Effector memory CD8-positive, alpha-beta T cell (primary cell): ENCODE measurements at places on chromosomes 2 and 18.

DNA sequence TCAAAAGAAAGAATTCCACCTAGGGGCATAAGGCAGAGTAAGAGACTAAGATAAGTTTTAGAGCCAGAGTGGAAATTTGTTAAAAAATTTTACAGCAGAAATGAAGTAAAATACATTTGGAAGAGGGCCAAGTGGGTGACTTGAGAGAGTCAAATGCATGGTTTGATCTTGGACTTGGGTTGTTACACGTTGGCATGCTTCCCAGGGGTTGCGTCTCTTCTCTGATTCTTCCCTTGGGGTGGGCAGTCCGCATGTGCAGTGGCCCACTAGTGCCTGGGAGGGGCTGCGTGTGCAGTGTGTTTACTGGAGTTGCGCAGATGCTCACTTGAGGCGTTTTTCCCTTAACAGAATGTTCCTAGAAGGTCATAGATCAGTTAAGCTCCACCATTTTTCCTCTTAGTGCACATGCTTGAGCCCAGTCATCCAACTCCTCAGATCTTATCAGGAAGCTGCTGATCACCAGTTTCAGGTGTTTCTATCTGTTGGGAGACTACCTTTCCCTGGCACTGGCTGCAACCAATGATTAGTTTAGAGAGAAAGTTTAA is 13.1 kb downstream of the SEH1L start:
- H3K4me3 ChIP-seq, result no peak overlapping the region
- H3K27me3 ChIP-seq, result no peaks in the 10 kb centered on the region
- H3K4me1 ChIP-seq, result peaks cover 9% of the 10 kb centered on the region
- H3K36me3 ChIP-seq, result peaks cover 48% of the 10 kb centered on the region
- H3K27ac ChIP-seq, result no peak overlapping the region
- DNase-seq, result no peak

DNA sequence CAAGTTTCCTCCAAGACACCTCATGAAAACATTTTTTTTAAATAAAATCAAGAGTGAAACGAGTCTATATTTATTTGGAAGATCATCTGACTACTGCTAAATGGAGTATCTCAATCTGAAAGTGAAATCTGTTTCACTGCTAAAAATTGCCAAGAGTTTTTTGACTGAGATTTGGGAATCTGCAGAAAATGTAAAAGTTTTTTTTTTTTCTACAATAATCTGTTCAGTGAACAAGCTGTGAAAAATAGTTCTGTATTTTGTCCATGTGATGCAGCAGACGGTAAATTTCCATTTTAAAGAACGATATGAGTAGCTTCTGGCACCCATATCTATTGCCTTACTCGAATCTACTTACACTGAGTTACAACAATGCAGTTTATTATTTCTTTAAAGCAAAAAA is 519.7 kb downstream of the PLCL1 start:
- H3K27me3 ChIP-seq, result peaks cover 32% of the 10 kb centered on the region
- no peak overlapping the region for H3K4me3 ChIP-seq
- no peaks in the 10 kb centered on the region for H3K36me3 ChIP-seq
- H3K27ac ChIP-seq, result no peak overlapping the region

GRCh38 chr2:241315879-241316631 is at the start of gene SEPTIN2:
SEPTIN2 (plus strand) TSS chr2:241315925; CDS start chr2:241324233, 8,308 bp downstream.
- peak within 1 kb of the TSS; percentile 95 for H3K4me3 ChIP-seq
- peak within 1 kb of the TSS; percentile 99 for H3K27ac ChIP-seq
- no peaks in the 10 kb centered on the region for H3K27me3 ChIP-seq
- H3K4me1 ChIP-seq, result peaks cover 65% of the 10 kb centered on the region
- DNase-seq, result peak; percentile 82

- peak overlapping the region; percentile 88 for H3K27ac ChIP-seq
- DNase-seq, result peak; percentile 13
Measured at GRCh38 chr18:47931718-47932103, 1.3 kb upstream of the SMAD2 start.

- no peaks in the 10 kb centered on the region for H3K36me3 ChIP-seq
- no peaks in the 10 kb centered on the region for H3K27me3 ChIP-seq
- H3K4me3 ChIP-seq, result no peak overlapping the region
Measured at GRCh38 chr2:114406347-114406746, 36.1 kb upstream of the DPP10 start.

DNA sequence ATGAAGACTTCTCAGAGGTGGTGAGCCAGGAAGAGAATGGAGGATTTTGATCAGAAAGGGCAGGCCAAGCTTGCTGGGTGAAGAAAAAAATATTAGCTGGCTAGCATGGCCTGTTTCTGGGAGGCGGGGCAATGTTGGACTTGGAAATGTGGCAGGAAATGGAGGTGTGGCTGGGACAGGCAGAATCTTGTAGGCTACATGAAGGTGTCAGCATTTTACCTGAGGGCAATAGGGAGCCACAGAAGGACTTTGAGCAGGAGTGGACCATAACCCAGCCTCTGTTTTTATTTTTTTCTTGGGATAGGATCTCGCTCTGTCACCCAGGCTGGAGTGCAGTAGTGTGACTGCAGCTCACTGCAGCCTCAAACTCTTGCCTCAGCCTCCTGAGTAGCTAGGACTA is 31.7 kb downstream of the EMX1 start:
- H3K4me1 ChIP-seq, result peaks cover 10% of the 10 kb centered on the region
- DNase-seq, result no peak
- no peak overlapping the region for H3K4me3 ChIP-seq
- H3K27me3 ChIP-seq, result no peaks in the 10 kb centered on the region
- H3K36me3 ChIP-seq, result peaks cover 3% of the 10 kb centered on the region

DNA sequence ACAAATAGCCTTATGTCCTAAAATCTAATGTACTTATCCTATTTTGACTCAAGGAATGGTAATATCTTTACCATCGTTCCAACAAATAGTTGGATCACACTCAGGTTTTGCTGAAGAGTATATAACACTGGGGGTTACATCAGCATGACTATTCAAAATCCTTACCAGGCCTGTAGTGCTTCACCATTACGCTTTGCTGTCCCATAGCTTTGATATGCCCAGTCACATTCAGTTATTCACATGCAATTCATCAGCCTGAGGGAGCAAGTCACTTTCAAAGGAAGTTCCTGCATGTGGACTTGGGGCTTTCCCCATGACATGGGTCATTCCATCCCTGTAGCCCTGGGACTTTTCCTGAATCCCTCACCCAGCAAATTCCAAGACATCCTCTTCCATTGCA is 39.6 kb downstream of the FTCDNL1 start:
- no peaks in the 10 kb centered on the region for H3K36me3 ChIP-seq
- no peak overlapping the region for H3K4me3 ChIP-seq
- H3K27ac ChIP-seq, result no peak overlapping the region
- H3K4me1 ChIP-seq, result no peaks in the 10 kb centered on the region
- DNase-seq, result no peak

DNA sequence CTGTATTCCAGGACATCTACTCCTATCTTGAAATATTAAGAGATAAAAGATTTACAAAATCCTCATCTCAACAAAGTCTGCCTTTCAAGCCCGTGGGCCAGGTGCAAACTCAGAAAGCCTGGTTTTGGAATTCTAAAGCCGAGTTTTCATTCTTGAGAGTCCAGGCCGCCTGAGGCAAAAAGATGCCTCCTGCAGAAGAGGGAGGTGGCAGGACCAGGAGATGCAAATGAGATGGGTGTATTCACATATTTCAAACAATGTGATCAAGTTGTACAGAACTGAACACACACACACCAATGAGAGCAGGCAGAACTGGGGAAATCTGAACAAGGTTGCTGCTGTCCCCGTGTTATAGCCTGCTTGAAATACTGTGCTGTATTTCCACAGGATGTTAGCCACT is 7.7 kb upstream of the HS6ST1 start:
- DNase-seq, result no peak
- H3K4me3 ChIP-seq, result no peak overlapping the region
- peaks cover 12% of the 10 kb centered on the region for H3K27me3 ChIP-seq
- H3K36me3 ChIP-seq, result no peaks in the 10 kb centered on the region
- H3K27ac ChIP-seq, result no peak overlapping the region

GRCh38 chr2:185862657-185863398 is 124.2 kb downstream of the FSIP2 start:
- no peak overlapping the region for H3K27ac ChIP-seq
- no peak for DNase-seq
- H3K4me3 ChIP-seq, result no peak overlapping the region
- no peaks in the 10 kb centered on the region for H3K4me1 ChIP-seq
- H3K27me3 ChIP-seq, result no peaks in the 10 kb centered on the region
- no peaks in the 10 kb centered on the region for H3K36me3 ChIP-seq

GRCh38 chr2:11492720-11493119 is 26.8 kb upstream of the E2F6 start:
- H3K27me3 ChIP-seq, result peaks cover 43% of the 10 kb centered on the region
- no peak overlapping the region for H3K27ac ChIP-seq
- H3K4me3 ChIP-seq, result no peak overlapping the region
- DNase-seq, result no peak
- H3K4me1 ChIP-seq, result no peaks in the 10 kb centered on the region
- H3K36me3 ChIP-seq, result no peaks in the 10 kb centered on the region

DNA sequence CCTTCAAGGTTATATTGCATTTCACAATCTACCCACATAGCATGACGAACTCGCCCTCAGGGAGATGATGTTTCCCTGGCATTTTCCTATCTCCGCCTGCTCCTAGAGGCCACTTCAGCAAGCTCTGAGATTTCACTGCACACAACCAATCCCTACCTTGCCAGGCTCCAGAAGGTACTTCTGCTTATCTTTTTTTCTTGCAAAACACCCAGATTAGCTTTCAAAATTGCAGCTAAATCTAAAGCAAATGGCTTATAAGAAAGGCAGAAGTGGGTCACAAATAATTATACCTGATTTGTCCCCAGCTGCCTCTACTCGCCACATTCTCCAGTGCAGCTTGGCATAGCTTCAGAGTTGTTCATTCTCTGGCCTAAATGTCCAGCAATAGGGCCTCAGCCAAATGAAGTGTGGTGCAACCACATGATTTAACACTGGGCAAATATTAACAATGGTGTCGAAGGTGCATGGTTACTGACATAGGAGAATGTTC is 32.4 kb upstream of the MRPL19 start:
- H3K27me3 ChIP-seq, result peaks cover 62% of the 10 kb centered on the region
- no peaks in the 10 kb centered on the region for H3K4me1 ChIP-seq
- no peak overlapping the region for H3K27ac ChIP-seq
- no peak overlapping the region for H3K4me3 ChIP-seq
- DNase-seq, result no peak
- H3K36me3 ChIP-seq, result no peaks in the 10 kb centered on the region

- H3K4me3 ChIP-seq, result no peak overlapping the region
- no peaks in the 10 kb centered on the region for H3K27me3 ChIP-seq
- no peaks in the 10 kb centered on the region for H3K4me1 ChIP-seq
Measured at GRCh38 chr2:163552758-163553157, 183.1 kb downstream of the FIGN start.

- peak overlapping the region; percentile 85 for H3K4me3 ChIP-seq
- H3K27me3 ChIP-seq, result peaks cover 2% of the 10 kb centered on the region
- H3K36me3 ChIP-seq, result peaks cover 29% of the 10 kb centered on the region
- peaks cover 32% of the 10 kb centered on the region for H3K4me1 ChIP-seq
- peak; percentile 87 for DNase-seq
Measured at GRCh38 chr2:237673130-237674001, 46.0 kb downstream of the LRRFIP1 start.

GRCh38 chr2:54783349-54783748 is 59.9 kb downstream of the EML6 start:
- H3K4me1 ChIP-seq, result no peaks in the 10 kb centered on the region
- H3K27me3 ChIP-seq, result peaks cover 15% of the 10 kb centered on the region
- DNase-seq, result no peak
- no peak overlapping the region for H3K4me3 ChIP-seq

GRCh38 chr2:234536178-234536965 is 39.5 kb upstream of the ARL4C start:
- no peaks in the 10 kb centered on the region for H3K4me1 ChIP-seq
- peaks cover 33% of the 10 kb centered on the region for H3K27me3 ChIP-seq
- H3K36me3 ChIP-seq, result no peaks in the 10 kb centered on the region

DNA sequence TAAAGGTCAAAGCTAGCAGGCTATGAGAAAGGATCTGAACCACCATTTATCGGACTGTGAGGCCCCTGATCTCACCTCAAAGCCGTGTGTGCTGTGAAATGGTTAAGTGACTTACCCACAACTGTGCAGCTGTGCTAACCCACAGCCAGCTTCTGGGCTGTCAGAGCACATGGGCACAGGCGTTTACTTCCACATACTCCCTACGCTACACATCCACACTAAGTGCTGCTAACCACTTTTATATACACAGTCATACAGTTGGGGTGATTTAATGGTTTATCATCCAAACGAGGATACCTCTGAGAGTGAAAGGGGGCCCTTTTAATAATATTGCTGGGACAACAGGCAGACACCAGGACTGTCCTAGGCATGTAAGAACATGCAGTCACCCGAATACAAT is 37.3 kb downstream of the CYRIA start:
- no peak overlapping the region for H3K27ac ChIP-seq
- peaks cover 3% of the 10 kb centered on the region for H3K36me3 ChIP-seq
- no peaks in the 10 kb centered on the region for H3K27me3 ChIP-seq

DNA sequence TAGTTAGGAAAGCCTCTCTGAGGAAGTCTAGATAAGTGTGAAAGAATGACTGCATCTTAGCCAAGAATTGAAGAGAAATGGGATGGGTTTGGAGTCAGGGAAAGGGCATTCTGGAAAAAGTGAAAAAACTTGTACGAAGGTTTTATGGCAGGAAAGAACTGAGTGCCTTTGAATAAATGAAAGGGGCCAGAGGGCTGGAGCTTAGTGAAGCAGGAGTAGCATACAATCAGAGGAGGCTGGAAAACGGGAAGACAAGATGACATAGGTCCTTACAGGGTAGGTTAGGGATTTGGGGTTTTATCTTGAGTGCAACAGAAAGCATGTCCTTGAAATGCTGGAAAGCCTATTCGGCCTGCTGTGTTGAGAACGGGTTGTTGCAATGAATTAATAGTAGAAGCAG is 152.6 kb upstream of the RND3 start:
- no peak for DNase-seq
- H3K4me1 ChIP-seq, result no peaks in the 10 kb centered on the region
- no peak overlapping the region for H3K4me3 ChIP-seq
- no peaks in the 10 kb centered on the region for H3K27me3 ChIP-seq
- H3K27ac ChIP-seq, result no peak overlapping the region

- H3K4me3 ChIP-seq, result no peak overlapping the region
- H3K36me3 ChIP-seq, result no peaks in the 10 kb centered on the region
- no peak overlapping the region for H3K27ac ChIP-seq
Measured at GRCh38 chr2:45895241-45895861, 243.9 kb downstream of the PRKCE start.

- H3K27ac ChIP-seq, result no peak overlapping the region
- H3K4me1 ChIP-seq, result no peaks in the 10 kb centered on the region
- DNase-seq, result no peak
- H3K4me3 ChIP-seq, result no peak overlapping the region
Measured at GRCh38 chr18:55672574-55673361, 84.8 kb upstream of the TCF4 start.

GRCh38 chr2:152791979-152792378 is 73.6 kb downstream of the ARL6IP6 start:
- no peaks in the 10 kb centered on the region for H3K4me1 ChIP-seq
- no peak for DNase-seq

GRCh38 chr18:9612215-9612830 is 2.0 kb downstream of the PPP4R1 start:
- H3K4me3 ChIP-seq, result peak overlapping the region; percentile 96
- no peaks in the 10 kb centered on the region for H3K27me3 ChIP-seq
- H3K36me3 ChIP-seq, result peaks cover 9% of the 10 kb centered on the region
- peak overlapping the region; percentile 91 for H3K27ac ChIP-seq

GRCh38 chr2:200829258-200829655 is 17.5 kb downstream of the BZW1 start:
- no peaks in the 10 kb centered on the region for H3K4me1 ChIP-seq
- H3K36me3 ChIP-seq, result peaks cover 27% of the 10 kb centered on the region
- H3K4me3 ChIP-seq, result no peak overlapping the region
- no peak for DNase-seq
- no peaks in the 10 kb centered on the region for H3K27me3 ChIP-seq

- H3K36me3 ChIP-seq, result no peaks in the 10 kb centered on the region
- no peaks in the 10 kb centered on the region for H3K4me1 ChIP-seq
- H3K4me3 ChIP-seq, result no peak overlapping the region
Measured at GRCh38 chr2:79131687-79132086, 11.4 kb downstream of the REG1A start.
